ENCODE measurements at places on chromosomes 5 and 9.

- no peak for DNase-seq
These were observed 66.5 kb downstream of the SV2C start for GRCh38 chr5:76149636-76150035.

DNA sequence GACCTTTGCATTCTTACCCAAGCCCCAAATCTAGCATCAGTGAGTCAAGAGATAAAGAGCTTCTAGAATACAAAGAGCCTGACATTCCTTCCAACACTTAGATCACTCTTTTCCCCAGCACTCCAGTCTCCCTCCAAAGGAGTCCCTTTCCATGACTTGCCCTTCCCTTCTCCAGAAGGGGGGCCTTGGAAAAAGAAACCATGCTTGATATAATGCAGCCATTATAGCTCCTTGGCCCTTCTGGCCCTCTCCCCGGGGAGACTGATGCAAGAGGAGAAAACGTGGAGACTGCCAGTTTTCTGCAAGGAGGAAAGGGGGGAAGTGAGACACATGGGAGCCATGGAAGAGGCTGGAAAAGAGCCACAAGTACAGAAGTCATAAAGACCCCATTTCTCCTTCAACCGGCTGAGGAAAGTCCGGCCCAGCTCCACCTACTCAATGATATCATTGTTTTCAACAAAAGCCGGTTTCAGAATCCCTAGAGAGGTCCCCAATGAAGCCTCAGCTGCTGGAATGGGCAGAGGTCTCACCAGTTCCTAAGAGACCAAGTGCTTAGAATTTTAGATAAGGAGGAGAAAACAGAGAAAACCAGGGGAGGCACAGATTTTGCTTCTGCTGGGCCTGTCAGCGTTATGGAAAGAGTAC lies 29.0 kb downstream of the ADAM19 start:
- no peak for DNase-seq

- DNase-seq, result no peak
These were observed 1026.8 kb downstream of the CDH18 start for GRCh38 chr5:18961234-18961633.

DNA sequence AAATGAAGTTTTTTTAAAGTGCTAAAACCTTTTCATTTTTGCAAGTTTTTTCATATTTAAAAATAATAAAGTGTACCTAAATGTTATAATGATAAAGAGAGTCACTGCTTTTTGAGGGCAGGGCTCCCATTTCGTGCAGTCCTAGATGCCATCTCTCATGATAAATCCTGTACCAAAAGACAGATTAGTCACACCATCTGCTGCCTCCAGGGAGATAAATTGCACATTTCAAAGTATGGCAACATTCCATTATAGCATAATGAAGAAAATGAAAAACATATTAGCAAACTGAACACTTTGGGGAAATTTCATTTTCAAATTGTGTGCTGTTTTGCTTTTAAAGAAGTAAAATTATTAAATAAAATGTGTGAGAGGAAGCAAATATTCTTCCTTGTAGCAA lies 257.2 kb downstream of the KIAA0825 start:
- DNase-seq, result no peak

DNA sequence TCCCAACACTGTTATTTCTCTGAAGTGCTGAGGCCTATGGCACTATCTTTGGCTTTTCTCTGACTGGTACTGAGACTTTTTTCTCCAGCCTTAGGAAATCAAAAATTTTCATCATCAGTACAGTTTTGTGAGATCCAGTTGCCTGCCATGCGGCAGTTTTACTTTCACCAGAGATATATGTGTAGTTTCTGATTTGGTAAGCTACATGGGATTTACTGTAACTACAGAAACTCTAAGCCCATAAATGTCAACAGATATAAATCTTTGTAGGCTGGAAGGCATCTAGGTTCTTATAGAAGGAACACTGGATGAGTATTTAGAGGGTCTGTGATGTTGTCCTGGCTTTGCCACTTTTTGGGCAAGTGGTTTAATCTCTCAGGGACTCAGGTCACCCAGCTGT lies 69.0 kb downstream of the DOCK2 start:
- DNase-seq, result no peak

- peak; percentile 78 for DNase-seq
These were observed at the start of gene GADD45G for GRCh38 chr9:89604729-89605464. Gene GADD45G (plus strand): TSS chr9:89605012. CDS start chr9:89605122, 110 bp downstream.

GRCh38 chr9:70868661-70869652 lies 252.5 kb downstream of the TRPM3 start:
- DNase-seq, result no peak

- DNase-seq, result no peak
These were observed 43.6 kb downstream of the SLC6A3 start for GRCh38 chr5:1401536-1402138.

DNA sequence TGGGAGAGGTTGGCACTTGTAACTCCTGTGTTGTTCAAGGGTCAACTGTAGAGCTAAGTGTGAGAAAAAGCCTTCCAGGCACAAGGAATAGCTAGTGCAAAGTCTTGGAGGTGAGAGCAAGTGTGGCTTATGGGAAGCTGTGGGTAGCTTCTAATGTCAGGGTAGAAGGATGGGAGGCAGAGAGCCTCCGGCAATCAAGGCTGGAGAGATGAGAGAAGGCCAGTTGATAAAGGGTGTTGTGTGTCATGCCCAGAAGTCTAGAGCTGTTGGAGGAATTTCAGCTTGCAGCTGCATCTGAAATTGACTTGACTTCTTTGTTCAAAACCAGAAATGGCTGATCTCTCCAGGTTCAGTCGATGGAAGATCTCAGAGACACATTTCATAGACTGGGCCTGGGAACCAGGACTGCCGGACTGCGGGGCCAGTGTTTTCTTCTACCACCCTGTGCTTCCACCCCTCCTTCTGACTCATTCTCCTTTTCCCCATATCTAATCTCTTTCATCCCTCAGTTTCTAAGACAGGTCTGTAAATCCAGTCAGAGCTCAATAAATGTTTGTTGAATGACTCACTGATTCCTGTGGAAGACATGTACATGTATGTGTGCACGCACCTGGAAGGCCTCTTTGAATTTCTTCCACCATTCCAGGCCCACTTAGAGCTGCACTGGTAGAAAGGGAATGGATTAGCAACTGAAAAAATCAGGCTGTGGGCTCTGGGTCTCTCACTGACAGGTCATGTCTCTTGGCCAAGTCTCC lies 67.8 kb upstream of the KLF4 start:
- no peak for DNase-seq

DNA sequence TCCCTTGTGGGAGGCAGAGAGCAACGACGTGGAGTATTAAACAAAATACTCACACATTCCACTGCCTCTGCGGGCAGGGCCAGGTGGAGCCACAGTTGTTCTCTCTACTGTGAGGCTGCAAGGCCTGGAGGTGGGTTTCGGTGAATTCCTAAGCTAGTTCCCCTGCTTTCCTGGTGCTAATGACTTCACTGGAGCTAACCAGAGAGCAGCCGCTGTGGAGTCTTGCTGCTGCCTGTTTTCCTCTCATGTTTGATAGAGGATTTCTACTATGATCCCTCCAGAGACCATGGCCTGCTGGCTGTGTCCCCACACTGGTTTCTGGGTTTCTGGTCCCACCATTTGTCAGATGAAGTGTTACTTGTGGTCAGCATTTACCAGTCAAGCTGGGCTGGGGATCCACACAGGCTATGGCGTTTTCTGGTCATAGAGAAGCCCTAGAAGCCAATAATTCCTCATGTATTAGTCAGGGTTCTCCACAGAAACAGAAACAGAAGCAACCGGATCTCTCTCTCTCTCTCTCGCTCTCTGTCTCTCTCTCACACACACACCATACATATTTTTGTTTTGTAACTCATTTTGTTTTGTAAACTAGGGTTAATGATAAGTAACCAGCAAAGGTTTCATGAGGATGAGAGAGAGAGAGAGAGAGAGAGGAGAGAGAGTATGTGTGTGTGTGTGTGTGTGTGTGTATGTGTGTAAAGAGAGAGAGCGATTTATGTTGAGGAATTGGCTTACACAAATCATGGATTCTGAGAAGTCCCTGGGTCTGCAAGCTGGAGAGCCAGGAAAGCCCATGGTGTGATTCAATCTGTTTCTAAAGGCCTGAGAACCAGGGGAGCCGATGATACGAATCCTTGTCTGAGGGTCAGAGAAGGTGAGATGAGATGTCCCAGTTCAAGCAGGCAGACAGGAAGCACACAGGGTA lies 403.0 kb downstream of the GADD45G start:
- DNase-seq, result no peak

GRCh38 chr9:123743737-123744136 lies 186.2 kb downstream of the DENND1A start:
- DNase-seq, result no peak

DNA sequence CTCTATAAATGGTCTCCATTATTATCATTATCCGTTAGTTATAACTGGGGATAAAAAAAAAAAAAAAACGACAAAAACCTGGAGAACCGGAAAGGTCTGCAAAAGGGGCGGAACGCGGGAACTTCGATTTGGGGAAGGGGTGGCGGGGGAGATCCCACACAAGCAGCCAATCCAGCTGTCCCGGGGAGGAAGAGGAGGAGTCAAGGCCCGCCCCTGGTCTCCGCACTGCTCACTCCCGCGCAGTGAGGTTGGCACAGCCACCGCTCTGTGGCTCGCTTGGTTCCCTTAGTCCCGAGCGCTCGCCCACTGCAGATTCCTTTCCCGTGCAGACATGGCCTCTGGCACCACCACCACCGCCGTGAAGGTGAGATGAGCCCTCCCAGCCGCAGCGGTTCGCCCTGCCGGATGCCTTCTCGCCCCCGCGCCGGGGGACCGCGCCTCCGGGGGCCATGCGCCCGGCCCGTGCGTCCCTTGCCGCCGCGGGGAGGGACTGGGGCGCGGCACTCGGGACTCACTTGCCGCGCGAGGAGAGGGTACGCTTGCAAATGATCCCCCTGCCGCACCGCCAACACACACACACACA lies at the start of gene MTAP:
MTAP (plus strand) TSS at position 219 of the 583 bp plus-strand sequence; CDS start at position 332, 113 bp downstream.
- DNase-seq, result peak; percentile 74

GRCh38 chr5:155530046-155530445 lies 516.5 kb downstream of the KIF4B start:
- DNase-seq, result no peak

GRCh38 chr5:143135832-143136551 lies 267.5 kb downstream of the NR3C1 start:
- DNase-seq, result no peak

DNA sequence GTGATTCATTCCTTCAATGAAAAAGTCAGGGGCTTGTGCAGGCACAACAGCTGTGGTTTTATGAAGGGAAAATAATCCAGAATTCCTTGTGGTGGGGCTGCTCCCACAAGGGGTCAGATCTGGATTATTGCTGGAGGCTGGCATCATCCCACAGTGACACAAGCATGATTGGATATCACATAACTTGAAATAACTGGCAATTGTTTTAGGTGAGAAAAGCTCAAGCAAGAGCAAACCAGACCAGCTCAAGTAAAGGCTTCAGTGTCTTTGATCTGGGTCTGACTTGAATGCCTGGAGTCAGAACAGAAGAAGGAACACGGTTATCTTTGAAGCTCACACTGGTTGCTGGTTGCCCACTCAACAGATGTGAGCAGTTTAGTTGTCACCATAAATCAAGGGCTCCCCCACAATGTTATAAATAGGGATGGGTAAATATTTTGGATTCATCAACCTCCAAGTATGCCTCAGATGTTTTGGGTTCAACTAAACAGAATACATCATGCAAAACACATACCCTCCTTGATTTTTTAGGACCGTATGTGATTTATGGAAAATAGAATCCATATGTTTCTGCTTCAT lies 3.1 kb upstream of the ZNF474 start:
- DNase-seq, result no peak

GRCh38 chr5:106311230-106311915 lies 1359.4 kb downstream of the EFNA5 start:
- DNase-seq, result no peak

- DNase-seq, result peak; percentile 80
These were observed 6.3 kb upstream of the GARIN3 start for GRCh38 chr5:157172403-157172802.

DNA sequence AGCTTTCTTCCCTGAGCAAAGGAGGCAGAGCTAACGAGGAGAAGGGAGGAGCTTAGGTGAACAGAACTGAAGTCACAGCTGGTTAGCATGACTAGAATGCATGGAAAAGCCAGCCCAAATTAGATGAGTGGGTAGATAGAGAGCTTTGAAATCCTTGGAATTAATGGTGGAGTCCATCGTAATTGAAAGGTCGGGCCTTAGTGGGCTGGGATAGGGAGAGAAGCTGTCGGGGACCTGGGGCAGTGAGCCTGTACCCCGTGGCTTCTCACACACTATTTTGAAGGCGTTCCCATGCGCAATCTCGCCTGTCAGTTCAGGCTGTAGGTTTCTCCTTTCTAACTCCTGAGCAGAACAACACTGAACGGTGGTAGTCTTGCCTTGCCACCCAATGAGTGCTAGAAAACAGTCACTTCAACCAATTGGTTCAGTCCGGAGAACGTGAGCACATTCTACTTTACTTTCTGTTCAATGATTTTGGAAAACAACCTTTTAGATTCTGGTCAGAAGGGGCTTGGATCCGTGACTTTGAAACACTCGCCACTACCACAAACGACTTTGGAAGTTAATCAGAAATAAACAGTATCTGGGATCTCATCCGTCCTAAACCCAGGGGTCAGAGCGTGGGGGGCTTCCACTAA lies 655 bp upstream of the RAI14 start:
- DNase-seq, result peak; percentile 5

All from stimulated activated CD4-positive, alpha-beta T cell treated with anti-CD3 and anti-CD28 coated beads, Interleukin-12 subunit alpha, Interleukin-12 subunit beta, amount 100 ng/mL, for 4 hours (primary cell).